ENCODE measurements at places on chromosomes 2 and 18.
A peak's percentile ranks its signal among the peaks of the same experiment; 100 is the strongest.

DNA sequence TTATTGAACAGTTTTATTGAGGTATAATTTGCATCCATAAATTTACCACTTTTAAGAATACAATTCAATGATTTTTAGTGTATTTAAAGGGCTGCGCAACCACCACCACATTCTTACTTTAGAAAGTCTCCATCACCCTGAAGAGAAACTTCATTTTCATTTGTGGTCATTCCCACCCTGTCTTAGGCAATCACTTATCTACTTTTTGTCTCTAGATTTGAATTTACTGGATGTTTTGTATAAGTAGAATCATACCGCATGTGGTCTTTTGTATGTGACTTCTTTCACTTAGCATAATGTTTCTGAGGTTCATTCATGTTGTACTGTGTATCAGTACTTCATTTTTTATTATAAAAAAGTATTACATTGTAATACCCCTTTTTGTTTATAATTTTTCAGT is 17.9 kb upstream of the SLC4A10 start:
- DNase-seq: no peak

GRCh38 chr18:43350176-43350575 is 72.9 kb upstream of the SYT4 start:
- no peak for DNase-seq

GRCh38 chr2:128630974-128631697 is 312.5 kb upstream of the HS6ST1 start:
- DNase-seq: no peak

GRCh38 chr18:77099485-77100370 is 32.9 kb downstream of the MBP start:
- peak; percentile 22 for DNase-seq

GRCh38 chr2:120465989-120466703 is 120.2 kb downstream of the INHBB start:
- no peak for DNase-seq

GRCh38 chr2:60947056-60947455 is 65.7 kb downstream of the REL start:
- no peak for DNase-seq

DNA sequence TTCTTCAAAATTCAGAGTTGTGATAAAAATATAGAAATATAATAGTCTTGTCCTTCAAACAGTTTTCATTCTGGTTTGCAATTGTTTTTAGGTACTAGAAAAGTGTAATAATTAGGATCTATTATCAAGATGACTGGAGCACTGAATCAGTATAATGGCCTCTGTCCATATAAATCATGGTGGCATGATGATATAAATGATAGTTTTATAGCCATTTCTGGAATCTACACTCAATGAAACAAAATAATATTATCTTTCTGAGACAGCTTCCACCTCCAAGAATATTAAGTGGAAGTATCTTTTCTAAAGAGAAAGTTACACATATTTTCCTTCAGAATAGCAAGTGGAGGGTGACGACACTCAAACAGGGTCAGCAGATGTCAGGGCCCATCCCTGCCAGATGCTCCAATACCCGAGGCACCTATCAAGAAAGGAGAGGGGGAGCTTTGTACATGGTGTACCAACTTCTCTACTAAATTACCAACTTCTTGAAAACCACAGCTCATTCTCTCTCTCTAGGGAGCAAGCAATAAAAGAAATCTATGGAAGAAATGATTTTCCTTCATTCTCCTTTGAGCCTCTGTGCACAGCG is 882.7 kb upstream of the CHAC2 start:
- no peak for DNase-seq

GRCh38 chr18:32920796-32921787 is 148.3 kb upstream of the KLHL14 start:
- DNase-seq: no peak

GRCh38 chr2:191693778-191694177 is 15.8 kb downstream of the NABP1 start:
- no peak for DNase-seq

- no peak for DNase-seq
Measured at GRCh38 chr2:137693534-137693933, 270.7 kb upstream of the HNMT start.

- peak; percentile 25 for DNase-seq
Measured at GRCh38 chr2:219252570-219252899, 508 bp upstream of the TUBA4B start.

GRCh38 chr2:73359915-73360697 is 25.5 kb upstream of the ALMS1 start:
- DNase-seq: no peak

GRCh38 chr18:22060361-22060760 is 109.0 kb upstream of the GATA6 start:
- DNase-seq: no peak

- DNase-seq: no peak
Measured at GRCh38 chr2:146365041-146365440, 1479.8 kb upstream of the ACVR2A start.

DNA sequence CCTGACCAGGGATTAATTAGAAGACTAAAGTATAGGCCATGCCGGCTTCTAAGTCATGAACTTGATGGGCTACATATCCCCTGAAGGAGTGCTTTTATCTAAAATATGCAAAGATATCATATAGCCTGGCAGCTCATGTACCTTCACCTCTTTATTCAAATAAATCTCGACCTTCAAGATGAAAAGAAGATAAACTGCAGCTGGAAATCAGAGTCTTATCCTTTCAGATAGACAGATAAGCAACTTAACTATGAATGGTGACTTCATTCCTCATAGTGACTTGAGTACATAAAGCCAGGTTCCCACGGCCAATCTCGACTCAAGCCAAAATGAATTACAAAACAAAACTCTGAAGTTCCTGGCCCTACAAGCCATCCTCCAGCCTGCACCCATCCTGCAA is 165.3 kb upstream of the KLHL29 start:
- no peak for DNase-seq

DNA sequence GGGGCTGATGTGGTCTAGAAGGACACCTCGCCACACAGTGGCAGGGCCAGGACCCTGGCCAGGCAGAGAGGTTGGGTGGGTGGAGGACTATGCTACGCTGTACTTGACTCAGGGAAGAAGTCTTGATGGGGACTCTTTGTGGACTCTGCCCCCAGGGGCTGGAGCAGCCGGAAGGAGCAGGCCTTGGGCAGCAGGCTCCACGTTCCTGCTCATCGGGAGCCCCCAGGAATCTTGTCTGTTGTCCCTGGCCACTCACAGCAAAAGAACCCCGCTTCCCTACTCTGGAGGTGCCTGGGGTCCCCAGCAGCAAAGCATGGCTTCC is 79.0 kb downstream of the POLR1A start:
- DNase-seq: no peak

DNA sequence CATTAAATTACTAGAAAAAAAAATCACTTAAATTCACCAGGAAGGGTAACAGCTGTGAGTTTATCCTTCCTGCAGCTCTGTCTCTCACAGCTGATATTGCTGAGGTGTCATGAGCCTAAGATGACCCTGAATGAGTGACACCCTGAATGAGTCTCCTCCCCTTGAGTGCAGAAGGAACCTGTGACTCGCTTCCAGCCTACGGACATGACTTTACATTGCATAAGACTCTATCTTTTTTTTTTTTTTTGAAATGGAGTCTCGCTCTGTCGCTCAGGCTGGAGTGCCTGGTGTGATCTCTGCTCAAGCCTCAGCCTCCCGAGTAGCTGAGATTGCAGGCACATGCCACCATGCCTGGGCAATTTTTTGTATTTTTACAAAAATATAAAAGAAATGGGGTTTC is 14.1 kb downstream of the MRO start:
- no peak for DNase-seq

DNA sequence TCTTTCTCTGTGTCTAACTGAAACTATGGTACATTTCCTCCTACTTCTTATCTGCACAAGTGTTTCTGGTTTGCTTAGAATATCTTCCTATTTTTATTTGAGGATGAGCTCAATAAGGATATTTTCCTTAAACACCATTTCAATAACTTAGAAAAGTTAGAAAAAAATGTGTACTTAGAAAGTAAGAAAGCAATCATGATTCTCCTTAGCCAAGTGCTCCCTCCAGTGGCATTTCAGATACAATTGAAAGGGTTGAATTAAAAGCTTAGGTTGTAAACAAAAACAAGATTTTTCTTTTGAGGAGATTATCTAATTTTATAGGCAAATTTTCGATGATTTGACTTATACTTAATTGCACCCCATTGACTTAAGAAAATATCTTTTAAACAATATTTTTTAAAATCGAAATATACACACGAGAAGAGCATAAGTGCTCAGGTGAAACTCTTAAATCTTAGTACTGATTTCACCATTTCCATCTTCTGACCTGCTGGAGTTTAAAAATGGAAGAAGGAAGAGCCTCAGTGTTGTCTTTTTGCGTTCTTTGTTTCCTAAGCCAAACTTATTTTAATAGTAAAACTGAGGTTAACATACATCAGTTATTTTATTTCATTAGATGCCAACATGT is 26.9 kb downstream of the C18orf63 start:
- no peak for DNase-seq

DNA sequence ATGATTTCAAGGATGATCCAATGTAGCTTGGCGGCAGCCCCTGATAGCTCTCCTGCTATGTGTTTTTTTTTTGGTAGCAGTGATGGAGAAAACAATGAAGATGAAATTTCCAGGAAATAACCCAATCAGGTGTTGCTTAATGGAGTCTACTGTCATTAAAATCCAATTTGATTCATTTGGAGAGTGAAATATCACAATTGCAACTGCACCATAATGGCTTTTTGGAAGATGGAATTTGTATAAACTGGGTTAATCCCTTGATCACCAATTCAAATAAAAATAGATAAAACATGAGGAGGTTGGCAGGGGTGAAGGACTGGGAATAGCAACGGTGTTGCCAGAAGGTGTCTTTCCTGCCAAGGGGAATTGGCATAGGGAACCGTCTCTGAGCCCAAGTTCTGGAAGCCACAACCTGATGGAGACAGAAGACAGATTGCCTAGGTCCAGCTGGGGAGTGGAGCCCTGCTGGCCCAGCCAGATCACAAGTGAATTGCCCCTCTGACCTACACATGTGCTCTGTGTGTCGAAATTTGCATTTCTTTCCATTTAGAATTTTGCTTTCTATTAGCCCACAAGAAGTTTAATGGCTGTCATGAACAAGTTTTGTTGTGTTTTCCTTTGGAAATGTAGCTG is 170.3 kb upstream of the SPRED2 start:
- DNase-seq: no peak

DNA sequence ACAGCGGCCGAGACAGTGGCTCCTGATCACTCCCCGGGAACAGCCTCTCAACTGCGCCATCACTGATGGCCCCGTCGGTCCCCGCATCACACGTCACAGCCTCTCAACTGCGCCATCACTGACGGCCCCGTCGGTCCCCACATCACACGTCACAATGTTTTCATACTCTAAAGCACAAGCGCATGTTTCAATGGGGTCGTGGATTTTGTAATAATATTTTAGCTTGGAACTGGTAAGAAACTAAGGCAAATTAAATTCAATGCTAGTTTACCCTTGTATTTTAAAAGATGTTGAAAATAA is 44.2 kb upstream of the CTDP1 start:
- DNase-seq: no peak

DNA sequence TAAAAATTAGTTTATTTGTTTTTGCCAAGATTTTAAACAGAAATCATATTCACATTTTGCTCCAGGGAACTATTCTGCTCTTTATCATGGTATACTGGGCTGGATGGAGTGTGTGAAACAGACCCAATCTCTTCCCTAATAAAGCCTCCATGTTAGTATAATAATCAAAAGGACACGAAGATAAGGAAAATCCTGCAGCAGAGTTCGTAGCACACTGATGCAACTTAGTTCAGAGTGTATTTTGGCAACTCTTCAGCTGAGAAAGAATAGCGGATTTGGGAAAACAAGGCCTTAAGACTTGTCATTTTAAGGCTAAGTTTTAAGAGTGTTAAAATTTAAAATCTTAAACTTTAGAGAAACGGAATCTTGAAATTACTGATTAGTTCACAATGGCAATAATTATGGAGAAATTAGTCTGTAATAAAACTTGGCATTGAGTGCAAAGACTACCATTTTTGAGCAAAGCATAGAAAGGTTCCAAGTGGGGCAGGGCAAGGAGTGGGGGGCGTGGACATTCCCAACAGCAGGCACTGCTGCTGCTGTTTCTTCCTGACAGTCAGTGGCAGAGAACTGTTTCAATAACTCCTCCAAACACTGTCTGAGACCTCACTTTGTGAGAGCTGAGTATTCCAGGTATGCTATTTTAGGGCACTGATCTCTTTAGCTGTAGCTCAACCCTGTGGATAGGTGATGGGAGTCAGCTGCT is 225.0 kb downstream of the HRH4 start:
- no peak for DNase-seq

DNA sequence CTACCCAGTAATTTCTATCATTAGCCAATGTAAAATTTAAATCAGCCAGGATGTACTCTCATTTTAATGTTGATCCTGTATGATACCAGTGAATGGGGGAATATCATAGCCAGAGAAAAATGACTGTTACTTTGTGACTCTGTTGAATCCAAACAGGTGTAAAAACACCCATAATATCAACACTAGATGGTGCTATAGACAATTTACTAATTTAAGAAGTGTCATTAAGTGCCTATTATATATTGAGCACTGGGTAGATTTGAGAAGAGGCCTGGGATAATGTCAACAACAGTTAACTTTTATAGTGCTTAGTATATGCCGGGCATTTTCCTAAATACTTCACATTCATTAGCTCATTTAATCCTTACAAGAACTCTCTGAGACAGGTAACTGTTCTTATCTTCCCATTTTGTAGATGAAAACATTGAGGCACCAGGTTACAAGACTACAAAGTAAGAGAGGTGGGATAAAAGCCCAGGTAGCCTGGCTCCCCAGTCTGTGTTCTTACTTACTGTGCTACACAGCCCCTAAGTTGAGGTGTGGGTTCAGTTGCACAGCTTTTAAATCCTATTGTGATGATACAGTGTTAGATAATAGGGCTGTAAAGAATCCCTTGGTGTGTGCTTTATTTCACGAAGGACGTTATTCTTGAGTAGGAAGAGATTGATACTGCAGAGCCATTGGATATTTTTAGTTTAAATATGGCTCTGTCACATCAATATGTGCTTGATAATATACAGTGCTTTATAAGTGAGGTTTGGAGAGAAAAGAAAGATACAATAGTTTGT is 325.5 kb downstream of the AGPS start:
- DNase-seq: no peak

- DNase-seq: no peak
Measured at GRCh38 chr2:221501210-221501882, 70.8 kb downstream of the EPHA4 start.

- DNase-seq: no peak
Measured at GRCh38 chr2:189024901-189025618, 50.9 kb downstream of the COL3A1 start.

DNA sequence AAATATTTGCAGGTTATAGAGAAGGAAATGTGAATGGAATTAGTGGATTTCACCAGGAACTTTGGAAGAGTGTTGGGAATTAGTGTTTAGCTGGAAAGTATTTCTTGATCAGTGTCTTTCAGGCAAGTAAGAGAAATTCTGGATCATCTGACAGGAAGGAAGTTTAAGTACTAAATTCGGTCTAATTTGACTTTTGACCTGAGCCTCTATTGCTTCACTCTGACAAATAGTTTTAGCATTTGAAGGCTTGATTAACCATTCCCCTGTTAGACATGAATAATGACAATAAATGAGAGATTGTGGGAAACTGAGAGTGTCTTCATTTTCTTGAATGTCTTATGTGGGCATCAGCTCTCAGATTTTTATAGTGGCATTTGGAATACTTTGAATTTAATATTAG is 16.0 kb downstream of the CCNT2 start:
- DNase-seq: no peak
